ENCODE measurements at places on chromosomes 2 and 18.

DNA sequence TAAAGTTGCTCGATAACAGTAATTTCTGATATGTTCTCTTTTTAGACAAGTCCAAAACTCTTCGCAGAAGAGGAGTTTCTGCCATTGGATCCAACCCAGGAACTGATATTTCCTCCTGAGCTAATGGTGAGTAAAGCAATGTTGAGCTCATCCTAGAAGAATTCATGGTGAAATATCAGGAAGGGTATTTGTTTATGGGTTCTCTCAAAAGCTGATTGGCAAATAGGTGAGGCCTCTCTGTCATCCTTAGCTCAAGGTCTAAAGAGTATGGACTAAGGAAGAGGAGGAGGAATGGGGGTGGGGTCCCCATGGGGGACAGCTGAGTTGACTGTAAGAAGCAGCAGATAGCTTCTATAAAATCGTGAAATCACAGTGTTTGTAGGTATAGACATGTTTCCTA lies 18.2 kb downstream of the AOX1 start:
- no peak for DNase-seq

DNA sequence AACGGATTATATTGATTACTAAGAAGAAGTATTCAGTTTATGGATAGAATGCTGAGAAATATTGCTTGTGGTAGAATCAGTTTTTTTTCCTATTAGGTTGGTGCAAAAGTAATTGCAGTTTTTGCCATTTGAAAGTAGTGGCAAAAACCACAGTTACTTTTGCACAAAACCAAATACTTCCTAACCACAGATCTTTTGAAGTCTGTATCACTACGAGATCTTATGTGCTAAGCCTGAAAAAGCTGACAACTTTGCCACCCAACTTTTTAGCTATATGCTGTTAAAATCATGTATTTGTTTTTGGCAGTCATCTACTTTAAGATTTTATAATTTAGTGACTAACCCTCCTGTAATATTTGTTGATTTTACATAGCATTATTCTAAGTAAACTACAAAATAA lies 24.6 kb downstream of the DNAJC10 start:
- DNase-seq: no peak

DNA sequence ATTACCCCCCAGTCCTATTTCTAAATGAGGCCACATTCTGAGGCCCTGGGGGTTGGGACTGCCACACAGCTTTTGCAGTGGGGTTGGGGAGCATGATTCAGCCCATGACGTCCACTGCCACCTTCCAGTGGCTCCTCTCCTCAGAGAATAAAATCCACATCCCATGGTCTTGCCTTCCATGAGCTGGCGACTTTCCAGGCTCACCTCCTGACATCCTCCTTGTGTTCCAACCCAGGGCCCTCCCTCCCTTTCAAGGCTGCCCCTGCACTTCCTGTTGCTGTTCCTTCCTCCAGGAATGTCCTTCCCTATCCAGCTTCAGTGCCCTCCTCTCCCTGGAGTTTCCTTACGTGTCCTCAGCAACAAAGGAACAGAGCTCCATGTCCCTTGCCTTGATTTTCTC lies 187.3 kb upstream of the ID2 start:
- no peak for DNase-seq

DNA sequence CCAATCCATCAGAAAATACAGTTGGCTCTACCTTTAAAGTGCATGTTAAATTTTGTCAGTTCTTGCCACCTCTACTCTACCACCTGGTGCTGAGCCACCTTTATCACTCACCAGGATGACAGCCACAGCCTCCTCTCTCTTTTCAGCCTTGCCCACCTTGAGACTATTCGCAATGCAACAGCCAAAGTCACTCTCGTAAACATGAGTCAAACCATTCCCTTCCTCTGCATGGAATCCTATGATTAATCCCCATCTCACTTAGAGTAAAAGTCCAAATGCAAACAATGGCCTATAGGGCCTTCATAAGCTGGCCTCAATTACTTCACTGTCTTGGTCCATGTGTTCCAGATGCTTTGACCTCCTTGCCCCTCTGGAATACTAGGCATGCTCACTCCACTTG lies 5.8 kb upstream of the OSBPL6 start:
- no peak for DNase-seq

GRCh38 chr2:66305718-66306117 lies 129.2 kb upstream of the MEIS1 start:
- peak; percentile 31 for DNase-seq

GRCh38 chr18:3118195-3119010 lies 101.4 kb downstream of the MYOM1 start:
- DNase-seq: no peak

DNA sequence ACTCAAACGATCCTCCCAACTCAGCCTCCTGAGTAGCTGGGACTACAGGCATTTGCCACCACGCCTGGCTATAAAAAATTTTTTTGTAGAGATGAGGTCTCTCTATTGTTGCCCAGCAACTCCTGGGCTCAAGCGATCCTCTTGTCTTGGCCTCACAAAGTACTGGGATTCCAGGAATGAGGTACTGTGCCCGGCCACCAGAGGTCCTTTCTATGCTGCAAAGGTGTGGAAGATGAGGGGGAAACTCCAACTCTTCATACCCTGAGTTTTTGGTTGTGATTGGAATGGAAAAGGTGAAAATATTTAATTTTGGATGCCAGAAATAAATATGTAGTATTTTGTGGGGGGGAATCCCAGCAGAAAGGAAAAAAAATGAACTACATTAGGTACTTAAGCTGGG lies 36.0 kb downstream of the MRPL33 start:
- DNase-seq: peak; percentile 44

GRCh38 chr18:56747032-56747658 lies 96.0 kb downstream of the WDR7 start:
- no peak for DNase-seq

GRCh38 chr18:59505356-59505755 lies 146.3 kb upstream of the LMAN1 start:
- DNase-seq: no peak

DNA sequence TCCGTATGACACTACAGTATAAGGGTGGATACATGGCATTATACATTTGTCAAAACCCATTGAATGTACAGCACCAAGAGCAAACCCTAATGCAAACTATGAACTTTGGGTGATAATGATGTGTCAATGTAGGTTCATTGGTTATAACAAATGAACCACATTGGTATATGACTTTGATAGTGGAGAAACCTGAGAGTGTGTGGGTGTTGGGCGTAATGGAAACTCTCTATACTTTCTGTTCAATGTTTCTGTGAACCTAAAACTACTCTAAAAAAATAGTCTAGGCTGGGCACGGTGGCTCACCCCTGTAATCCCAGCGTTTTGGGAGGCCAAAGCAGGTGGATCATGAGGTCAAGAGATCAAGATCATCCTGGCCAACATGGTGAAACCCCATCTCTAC lies 6.5 kb upstream of the ACTG2 start:
- no peak for DNase-seq

DNA sequence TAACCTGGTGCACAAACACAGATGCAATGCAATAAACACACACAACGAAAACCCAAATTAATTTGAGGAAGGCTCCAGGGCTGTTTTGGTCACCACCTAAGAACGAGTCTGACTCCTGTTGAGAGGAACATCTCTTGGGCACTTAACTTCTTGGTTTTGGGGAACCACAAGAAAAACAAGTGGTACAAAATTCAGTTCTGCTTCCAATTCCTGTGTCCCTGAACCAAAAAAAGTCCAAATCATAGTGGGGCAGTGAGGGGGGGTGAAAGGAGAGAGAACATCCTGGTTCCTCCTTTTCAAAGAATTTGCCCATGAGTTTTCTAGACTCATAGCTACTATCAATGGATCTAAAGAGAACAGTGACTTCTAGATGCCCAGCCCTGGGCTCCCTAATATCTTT lies 143.6 kb downstream of the COL4A4 start:
- no peak for DNase-seq

- no peak for DNase-seq
Measured at GRCh38 chr18:47345291-47345690, 93.8 kb upstream of the SKOR2 start.

- no peak for DNase-seq
Measured at GRCh38 chr18:21321711-21322110, 79.7 kb downstream of the GREB1L start.

GRCh38 chr2:121860758-121861227 lies 105.3 kb downstream of the TSN start:
- DNase-seq: no peak

DNA sequence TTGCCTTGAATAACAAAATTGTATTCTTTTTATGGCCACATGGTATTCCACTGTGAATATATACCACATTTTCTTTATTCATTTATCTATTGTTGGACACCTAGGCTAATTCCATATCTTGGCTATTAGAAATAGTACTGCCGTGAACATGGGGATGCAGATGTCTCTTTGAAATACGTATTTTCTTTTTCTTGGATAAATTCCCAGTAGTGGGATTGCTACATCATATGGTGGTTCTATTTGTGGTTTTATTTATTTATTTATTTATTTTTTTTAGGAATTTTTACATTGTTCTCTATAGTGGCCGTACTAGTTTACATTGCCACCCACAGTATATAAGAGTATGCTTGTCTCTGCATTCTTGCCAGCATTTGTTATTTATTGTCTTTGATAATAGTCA lies 679.8 kb upstream of the NRXN1 start:
- DNase-seq: no peak

DNA sequence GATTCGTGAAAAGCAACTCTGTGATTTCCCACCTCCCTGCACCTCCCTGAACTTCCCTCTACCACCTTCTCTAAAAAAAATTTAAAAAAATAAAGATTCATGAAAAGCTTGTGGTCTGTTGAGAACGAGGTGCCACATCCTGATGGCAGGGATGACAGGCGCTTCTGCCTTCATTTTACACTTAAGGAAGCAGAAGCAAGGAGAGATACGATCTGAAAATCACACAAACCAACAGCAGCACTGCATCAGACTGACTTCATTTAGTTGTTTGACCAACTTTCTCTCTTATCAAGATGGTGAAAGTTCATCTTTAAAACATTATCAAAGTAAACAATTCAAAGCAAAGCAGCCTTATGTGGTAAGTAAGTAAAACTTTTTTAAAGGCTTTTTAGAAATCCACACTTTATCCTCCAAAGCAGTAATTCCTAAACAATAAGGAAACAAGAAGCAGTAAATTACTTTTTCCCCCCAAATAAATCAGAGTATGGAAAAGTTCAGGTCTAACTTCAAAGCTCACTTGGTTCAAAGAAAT lies 15.5 kb downstream of the WDFY1 start:
- no peak for DNase-seq

GRCh38 chr18:79399275-79400081 lies 3.7 kb downstream of the NFATC1 start:
- DNase-seq: no peak

- no peak for DNase-seq
Measured at GRCh38 chr2:206217743-206218142, 56.7 kb upstream of the ZDBF2 start.

- no peak for DNase-seq
Measured at GRCh38 chr2:142592171-142592570, 285.3 kb upstream of the KYNU start.

DNA sequence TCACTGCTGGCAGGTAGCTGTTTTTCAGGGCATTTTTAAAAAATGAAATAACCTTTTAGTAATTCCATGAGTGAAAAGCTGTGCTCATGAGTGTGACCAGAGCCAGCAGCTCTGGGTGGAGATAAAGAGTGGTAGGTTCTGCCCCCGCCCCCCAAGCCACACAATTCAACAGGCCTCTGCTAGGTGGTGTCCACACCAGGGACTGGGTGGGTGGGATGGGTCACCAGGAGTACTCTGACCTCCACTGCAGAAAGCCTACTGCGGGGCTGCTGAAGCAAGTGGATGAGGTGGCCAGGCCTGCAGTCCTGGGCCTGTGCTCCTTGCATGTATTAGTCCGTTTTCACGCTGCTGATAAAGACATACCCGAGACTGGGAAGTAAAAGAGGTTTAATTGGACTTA lies 15.3 kb downstream of the PARD6G start:
- no peak for DNase-seq

- no peak for DNase-seq
Measured at GRCh38 chr18:5969355-5969988, 74.2 kb upstream of the TMEM200C start.

DNA sequence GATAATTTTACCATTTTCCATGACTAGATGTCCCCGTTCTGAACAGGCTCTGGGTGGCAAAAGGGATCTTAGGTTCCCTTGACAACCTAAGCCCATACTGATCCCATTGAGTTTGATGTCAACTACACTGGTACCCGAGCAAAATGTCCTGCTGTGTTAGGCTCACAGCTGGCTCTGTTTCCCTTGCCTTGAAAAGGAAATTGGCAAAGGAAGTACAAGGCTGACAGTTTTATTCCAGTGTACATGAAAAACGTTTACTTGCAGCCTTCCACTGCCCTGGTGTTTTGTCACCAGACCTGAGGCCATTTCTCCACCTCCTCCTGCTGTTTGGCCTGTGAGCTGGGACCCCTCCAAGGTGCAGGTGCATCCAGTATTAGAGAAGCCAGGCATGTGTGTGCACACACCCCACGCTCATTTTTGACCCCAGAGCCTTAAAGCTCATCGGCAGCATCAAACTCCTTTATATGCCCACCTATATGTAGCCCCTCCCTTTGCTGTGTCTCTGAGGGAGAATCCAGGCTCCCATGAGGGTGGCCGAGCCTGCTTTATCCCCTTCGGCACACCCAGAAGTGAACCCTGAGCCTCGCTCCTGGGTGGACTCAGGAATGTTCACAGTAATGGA lies 171.3 kb downstream of the NDUFA10 start:
- no peak for DNase-seq

DNA sequence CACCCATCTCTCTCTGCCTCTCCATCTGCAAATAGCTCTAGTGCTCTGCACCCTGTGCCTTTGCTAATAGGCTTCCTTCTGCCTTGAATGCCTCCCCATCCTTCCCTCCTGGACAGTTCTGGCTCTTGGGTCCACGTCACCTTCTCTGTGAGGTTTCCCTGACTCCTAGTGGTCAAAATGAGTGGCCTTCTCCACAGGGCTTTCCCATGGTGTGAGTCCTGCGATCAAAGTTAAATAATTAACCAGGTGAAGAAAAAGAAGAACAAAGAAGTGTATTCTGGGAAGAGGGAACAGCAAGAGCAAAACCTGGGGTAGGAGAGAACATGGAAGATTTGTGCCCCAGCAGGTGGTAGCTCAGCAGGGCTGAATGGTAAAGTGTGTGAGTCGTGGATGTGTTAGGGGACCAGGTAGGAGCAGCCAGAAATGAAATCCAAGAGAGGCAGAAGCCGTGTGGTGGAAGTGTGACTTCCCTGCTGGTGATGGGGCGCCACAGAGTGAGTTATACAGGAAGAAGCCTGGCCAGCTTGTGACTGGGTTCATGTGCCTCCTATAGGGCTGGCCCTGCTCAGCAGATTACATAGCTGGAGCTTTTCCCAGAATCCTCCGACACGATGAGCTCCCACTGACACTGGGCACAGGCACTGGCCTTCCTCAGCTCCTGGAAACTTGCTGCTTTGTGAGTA lies 93.8 kb upstream of the LDAH start:
- DNase-seq: peak; percentile 32

DNA sequence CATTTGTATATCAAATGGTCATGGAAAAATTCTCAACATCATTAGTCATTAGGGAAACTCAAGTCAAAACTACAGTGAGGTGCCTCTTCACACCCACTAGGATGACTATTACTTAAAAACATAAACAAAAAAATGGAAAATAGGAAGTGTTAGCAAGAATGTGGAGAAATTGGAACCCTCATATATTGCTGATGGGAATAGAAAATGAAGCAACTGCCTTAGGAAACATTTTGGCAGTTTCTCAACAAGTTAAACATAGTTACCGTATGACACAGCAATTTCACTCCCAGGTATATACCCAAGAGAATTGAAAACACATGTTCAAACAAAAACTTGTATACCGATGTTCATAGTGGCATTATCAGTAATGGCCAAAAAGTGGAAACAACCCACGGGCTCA lies 18.1 kb upstream of the CYP26B1 start:
- DNase-seq: peak; percentile 28

All from adipocyte (in vitro differentiated cells).